ENCODE measurements at places on chromosomes 3 and 15.

- DNase-seq, result no peak
Observed at GRCh38 chr3:62373215-62373614, at the start of gene FEZF2. FEZF2 (minus strand) TSS chr3:62373550; CDS start chr3:62372868, 682 bp downstream.

DNA sequence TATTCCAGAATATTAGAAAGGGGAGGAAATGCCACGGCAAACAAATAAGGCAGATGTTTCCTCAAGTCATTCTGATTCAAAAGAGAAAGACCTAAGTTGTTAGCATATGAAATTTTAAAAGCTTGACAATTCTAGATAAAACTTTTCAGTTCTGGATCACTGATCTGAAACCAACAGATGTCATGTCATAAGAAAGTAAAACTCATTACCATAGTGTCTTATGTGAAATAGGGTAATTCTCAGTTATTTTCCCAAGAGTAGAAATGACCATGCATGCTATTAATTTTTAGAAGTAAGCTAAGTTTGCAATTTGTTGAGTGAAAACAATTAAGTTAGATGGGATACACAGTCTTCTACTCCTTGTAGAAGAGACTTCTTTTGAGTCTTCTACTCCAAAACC is 630.3 kb downstream of the NAALADL2 start:
- no peak for DNase-seq

GRCh38 chr3:147945968-147946519 is 536.9 kb downstream of the ZIC1 start:
- no peak for DNase-seq

- DNase-seq, result no peak
Observed at GRCh38 chr15:25182736-25183445, 228.1 kb downstream of the SNRPN start.

DNA sequence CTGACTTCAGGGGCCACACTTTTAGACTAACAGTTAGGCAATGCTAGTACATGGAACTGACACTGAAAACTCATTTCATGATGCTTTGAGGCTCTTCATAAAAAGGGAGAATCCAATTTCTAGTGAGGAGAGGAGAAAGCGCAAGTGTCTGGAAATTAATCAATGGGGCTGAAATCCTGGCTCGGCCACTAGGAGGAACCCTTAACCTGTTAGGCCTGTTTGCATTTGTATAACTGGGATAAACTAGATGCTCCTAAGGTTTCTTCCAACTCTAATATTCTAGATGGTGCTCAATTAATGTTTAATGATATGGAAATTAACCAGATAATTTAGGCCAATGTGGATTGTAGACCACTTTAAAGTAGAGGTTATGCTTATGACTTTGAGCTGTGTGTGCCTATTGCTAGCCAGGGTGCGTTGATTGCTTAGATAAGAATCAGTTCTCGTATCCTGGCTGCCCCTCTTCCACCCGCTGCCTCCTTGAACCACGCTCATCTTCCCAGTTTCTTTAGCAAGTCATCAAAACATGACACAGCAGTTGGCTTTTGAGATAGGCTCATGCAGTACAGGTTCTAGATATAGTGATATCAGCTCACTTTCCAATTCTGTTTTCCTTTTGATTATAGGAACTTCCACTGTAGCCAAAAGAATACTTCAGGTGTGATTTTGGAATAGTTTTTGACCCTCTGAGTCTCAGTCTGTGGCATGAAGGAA is 16.8 kb upstream of the CRBN start:
- no peak for DNase-seq

DNA sequence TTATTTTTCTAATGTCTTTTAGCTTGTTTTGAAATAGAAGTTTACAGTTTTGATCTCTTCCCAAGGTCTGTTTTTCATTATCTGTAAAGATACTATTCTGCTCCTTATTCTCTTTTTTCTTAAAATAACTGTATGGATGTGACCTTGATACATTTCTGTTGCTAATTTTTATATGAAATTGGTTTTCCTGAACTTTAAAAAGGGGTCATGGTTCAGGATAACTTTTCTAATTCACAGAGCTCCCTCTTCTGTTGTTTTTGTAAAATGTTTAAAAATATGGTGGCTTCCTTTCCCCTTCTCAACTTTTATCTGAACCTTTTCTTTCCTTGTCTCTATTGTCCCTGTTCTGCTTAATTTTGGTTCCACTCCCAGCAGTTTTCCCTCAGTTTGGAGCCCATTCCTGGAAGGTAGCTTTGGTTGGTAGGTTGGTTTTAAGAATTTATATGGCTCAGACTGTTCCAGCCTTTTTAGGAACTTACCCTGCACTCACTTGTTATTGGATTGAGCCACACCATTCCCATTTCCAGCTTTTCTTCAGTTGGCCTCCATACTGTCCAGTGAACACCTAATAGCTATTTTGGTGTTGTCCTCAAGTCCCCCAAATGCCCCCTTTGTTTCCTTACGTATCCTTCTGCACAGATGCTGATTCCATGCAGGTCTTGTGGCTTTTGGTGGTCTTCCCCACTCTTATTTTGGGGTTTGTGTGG is 70.3 kb downstream of the SLMAP start:
- DNase-seq, result no peak

- DNase-seq, result no peak
Observed at GRCh38 chr15:33218071-33218491, 23.6 kb upstream of the FMN1 start.

DNA sequence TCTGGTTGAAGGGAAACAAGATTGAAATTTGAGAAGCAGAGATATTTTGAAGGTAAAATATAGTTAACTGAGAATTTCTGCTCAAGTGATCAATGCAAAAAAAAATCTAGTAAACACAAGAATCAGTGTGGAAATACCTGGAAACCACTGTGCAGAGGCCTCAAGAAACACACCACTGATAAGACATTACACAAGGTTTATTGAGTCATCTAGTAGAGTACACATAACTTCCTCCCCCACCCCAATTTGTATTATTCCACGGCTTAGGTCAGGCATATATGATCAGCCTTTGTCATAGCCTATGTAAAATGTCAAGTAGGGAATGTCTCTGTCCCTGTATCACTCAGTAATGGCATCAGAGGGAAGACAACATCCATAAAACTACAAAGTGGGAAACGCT is 447.8 kb upstream of the BCHE start:
- DNase-seq, result no peak

DNA sequence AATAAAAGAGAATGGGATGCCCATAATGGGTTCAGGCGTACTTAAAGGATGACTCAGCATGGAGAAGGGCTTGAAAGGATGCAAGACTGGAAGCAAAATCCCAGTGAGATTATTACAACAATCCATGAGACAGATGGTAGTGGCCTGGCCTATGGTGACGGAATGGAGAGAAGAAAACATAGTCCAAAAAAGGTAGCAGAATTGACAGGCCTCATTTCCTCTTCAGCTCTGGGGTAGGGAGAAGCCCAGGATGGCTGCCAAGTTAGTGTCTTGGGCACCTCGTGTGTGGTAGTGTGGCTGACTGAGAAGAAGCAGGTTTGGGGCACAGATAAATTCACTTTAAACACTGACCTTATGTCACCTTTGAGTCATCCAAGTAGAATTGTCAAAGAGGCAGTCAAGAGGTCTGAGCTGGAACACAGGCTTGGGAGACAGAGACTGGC is 18.1 kb downstream of the MB21D2 start:
- no peak for DNase-seq

Data from central memory CD4-positive, alpha-beta T cell (primary cell).